ENCODE measurements at places on chromosomes 2 and 18. TPM values are rescaled to one million over a fixed set of nuclear protein-coding genes. Genes with fewer than 3 reads are reported as not detected.

The RGPD4 gene
- 0.05 TPM for total RNA-seq

The FSIP2 gene
- 0.05 TPM for total RNA-seq

The FOXD4L1 gene
- total RNA-seq, result 0.40 TPM

The TRIP12 gene
- total RNA-seq, result 184 TPM

The CHRNG gene
- not detected for total RNA-seq

The RESP18 gene
- total RNA-seq, result not detected

The PRKCE gene
- total RNA-seq, result 11.3 TPM

The SGPP2 gene
- 0.38 TPM for total RNA-seq

The OTOS gene
- not detected for total RNA-seq

The PROM2 gene
- 0.40 TPM for total RNA-seq

The OR6B2 gene
- total RNA-seq, result not detected

The RGPD6 gene
- 2.6 TPM for total RNA-seq

The NAT8 gene
- not detected for total RNA-seq

The SCN9A gene
- total RNA-seq, result 0.26 TPM

The APLF gene
- total RNA-seq, result 3.3 TPM

The MAP2 gene
- total RNA-seq, result not detected

The TCF23 gene
- not detected for total RNA-seq

The FER1L5 gene
- not detected for total RNA-seq

The SP140 gene
- 86.4 TPM for total RNA-seq

The ABCG5 gene
- not detected for total RNA-seq

The RGPD8 gene
- 8.9 TPM for total RNA-seq

The TUBA3E gene
- not detected for total RNA-seq

The ITPRIPL1 gene
- total RNA-seq, result 28.9 TPM

The NPPC gene
- not detected for total RNA-seq

The EHD3 gene
- 0.48 TPM for total RNA-seq

The RBM43 gene
- total RNA-seq, result 6.5 TPM

The ICA1L gene
- 2.8 TPM for total RNA-seq

The SERPINB5 gene
- total RNA-seq, result not detected

The RAB17 gene
- total RNA-seq, result not detected

The RPRM gene
- not detected for total RNA-seq

The SRSF7 gene
- 224 TPM for total RNA-seq

The DGUOK gene
- 70.2 TPM for total RNA-seq

The FAP gene
- total RNA-seq, result not detected

The PPIL3 gene
- 73.7 TPM for total RNA-seq

The IL1F10 gene
- total RNA-seq, result not detected

The INPP1 gene
- total RNA-seq, result 3.7 TPM
